ENCODE measurements at places on chromosomes 12 and 14.

- DNase-seq: no peak
Observed at GRCh38 chr12:105956662-105957457, 181.9 kb downstream of the NUAK1 start.

DNA sequence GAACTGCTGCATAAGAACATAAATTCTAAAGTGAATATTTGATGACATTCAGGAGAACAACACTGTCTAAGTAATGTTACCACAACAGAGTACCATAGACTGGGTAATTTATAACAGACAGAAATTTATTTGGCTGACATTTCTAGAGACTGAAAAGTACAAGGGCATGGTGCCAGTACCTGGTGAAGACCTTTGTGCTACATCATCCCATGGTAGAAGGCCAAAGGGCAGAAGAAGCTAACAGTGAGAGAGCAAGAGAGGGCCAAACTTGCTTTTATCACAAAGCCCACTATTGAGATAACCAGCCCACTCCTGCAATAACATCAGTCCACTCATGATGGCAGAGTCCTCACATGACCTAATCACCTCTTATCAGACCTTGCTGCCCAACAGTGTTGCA is 88.8 kb downstream of the FIGNL2 start:
- DNase-seq: no peak

DNA sequence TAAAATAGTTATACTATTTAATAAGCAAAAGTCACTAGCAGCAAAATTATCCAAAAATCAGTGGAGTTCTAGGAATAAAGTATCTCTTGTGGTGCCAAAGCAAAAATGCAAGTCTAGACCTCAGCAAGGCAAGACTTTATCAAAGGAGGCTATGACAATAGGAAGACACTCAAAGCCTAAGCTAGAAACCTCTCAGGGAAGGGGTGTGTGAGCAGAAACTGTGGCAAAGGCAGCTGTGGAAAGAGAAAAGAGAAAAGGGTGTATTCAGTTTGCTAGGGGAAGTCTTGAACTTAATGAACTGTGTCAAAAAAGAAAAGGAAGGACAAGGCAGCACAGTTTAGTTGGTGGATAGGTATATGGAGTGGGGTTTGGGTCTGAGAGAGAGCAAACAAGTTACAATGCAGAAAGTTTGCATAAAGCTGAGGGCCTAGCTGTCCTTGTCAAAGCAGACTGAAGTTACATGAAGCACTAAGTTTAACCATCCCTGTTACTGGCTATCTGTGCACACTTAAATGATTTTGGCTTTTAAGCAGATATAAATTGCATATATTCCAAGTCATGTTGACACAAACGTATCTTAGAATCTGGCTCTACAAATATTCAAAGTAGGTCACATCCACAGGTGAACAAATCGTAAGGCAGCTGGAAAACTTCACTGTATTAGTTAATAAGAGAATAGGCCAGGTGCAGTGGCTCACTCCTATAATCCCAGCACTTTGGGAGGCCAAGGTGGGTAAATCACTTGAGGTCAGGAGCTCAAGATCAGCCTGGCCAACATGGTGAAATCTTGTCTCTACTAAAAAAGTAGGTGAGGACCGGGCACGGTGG is 31.0 kb upstream of the AMN1 start:
- no peak for DNase-seq

GRCh38 chr12:84073401-84073800 is 839.2 kb downstream of the SLC6A15 start:
- DNase-seq: no peak

- no peak for DNase-seq
Observed at GRCh38 chr12:1628666-1629337, at the start of gene WNT5B. Gene WNT5B (plus strand): TSS chr12:1629231. CDS start chr12:1631355, 2,124 bp downstream.

GRCh38 chr12:91680864-91681263 is 464.8 kb downstream of the BTG1 start:
- no peak for DNase-seq

GRCh38 chr12:22271023-22271422 is 63.5 kb downstream of the ST8SIA1 start:
- no peak for DNase-seq

GRCh38 chr12:120972870-120973543 is 5.3 kb upstream of the HNF1A start:
- no peak for DNase-seq

DNA sequence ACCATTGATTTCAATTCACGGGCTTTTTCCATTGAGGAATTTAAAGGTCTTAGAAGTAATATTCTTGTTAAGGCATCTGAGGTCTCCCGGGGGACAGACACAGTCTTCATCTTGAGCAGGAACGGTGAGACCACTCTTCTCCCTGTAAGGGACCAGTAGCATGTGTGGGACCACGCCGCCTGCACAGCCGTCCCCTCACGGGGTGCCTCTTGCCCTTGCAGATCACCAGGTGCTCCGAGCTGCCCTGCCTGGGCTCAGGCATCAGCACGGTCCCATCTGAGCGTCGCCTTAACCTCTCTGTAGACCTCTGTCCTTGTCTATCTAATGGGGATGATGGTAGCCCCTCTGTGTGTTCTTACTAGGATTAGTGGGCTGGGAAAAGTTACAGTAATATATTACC is 74.1 kb downstream of the PPP2R5C start:
- DNase-seq: no peak

GRCh38 chr14:104973135-104973384 is 5.1 kb downstream of the AHNAK2 start:
- no peak for DNase-seq

GRCh38 chr12:30989754-30990153 is 63.2 kb downstream of the TSPAN11 start:
- no peak for DNase-seq

- DNase-seq: no peak
Observed at GRCh38 chr12:118355843-118356242, 16.9 kb downstream of the TAOK3 start.

DNA sequence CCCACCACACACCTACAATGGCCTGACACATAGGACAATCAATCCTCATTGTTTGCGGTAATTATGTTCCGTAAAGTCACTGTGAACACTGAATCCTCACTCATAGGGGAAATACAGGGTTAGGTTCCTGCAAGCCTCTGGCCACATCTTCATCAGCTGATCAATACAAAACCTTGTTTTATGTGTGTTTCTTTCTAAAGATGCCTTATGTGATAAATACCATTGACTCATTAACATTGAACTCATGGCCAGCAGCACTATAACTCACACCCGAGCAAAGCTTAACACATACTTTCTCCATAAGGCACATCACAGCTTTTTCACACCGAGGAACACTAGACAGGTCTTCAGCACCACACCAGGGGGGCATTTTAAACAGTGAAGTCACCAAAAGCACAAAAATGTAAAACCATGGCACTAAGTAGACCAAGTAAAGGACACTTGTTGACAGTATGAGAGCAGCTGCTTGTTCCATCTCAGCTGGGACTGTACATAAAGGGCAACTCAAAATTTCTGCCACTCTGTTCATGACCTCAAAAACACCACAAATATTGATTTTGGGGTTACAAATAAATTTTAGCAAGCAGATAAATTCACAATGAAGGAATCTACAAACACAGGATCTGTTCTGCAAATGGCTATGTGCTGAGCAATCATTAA is 60.5 kb downstream of the ESR2 start:
- DNase-seq: no peak

DNA sequence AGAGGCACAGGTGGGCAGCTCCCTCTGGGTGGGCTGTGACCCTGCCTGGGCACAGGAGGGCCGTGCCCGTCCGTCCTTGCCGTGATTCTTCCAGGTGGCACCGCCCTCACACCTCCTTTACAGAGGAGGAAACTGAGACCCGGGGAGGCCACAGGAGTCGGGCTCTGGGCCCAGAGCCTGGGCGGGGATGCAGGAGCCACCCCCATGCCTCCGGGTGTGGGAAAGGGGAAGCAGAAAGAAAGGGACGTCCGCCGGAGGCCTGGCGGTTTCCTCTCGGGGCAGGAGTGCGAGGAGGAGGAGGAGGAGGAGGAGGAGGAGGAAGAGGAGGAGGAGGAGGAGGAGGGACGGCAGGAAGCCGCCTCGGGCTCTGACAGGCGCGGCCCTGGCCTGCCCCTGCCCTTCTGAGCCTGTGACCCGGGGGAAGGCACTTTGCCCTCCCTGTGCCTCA is 23.0 kb downstream of the SH2B3 start:
- no peak for DNase-seq

- no peak for DNase-seq
Observed at GRCh38 chr14:59356767-59357166, 108.4 kb downstream of the GPR135 start.

DNA sequence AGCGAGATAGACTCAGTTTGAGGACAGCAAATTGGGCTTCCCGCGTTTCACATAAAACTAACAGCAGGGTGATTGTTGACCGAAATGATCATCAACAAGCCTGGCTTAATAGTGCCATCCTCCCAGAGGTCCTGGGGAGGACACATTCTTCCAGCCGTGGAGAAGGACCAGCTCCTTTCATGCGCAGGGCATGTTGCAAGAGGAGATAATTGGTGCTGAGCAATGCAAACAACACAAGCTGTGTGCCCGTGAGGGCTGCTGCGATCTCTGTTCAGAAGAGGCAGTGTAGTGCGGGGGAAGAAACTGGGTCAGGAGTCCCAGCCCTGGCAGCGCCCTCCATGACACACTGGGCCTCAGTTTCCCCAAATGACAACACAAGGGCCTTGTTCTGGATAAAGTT is 54.3 kb downstream of the CCDC85C start:
- DNase-seq: no peak

GRCh38 chr12:67909091-67909531 is 80.1 kb upstream of the IFNG-AS1 start:
- no peak for DNase-seq

DNA sequence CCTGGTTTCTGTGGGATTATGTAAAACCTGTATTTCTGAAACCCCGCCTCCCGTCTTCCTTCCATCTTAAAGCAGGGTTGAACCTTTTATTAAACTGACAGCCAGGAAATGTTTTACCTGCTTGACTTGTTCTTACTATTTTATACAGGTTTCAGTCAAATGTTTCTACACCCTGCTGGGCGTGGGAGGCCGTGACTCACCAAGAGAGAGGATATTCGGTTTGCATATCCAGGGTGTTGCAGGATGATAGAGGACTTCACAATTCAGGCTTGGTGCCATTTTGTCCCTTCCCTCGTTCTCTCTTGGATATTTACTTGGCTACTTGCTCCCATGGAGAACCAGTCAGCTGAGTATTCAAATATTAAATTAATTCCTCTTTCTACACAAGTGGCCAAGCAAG is 69.7 kb downstream of the ARF6 start:
- DNase-seq: no peak

DNA sequence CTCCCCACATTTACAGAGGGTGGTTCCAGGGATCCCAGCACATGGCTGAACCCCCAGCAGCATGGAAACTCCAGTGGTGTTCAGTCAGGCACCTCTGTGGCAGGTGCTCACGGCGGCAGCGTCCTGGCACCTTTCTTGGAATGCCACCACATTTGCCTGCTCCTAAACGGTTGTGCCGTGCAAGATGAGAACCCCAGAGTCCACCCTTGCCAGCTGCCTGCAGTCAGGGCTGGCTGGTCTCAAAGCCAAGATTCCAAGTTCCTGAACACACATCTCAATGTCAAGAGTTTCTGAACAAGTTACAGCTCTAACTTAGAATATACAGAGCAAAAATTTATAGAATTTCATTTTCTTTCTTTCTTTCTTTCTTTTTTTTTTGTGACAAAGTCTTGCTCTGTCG is 38.7 kb downstream of the DDX51 start:
- no peak for DNase-seq

- DNase-seq: no peak
Observed at GRCh38 chr12:48934312-48934706, 9.0 kb upstream of the FKBP11 start.

- no peak for DNase-seq
Observed at GRCh38 chr12:90124289-90124688, 415.7 kb upstream of the ATP2B1 start.

- no peak for DNase-seq
Observed at GRCh38 chr12:66449531-66449930, 147.2 kb downstream of the HELB start.

- DNase-seq: no peak
Observed at GRCh38 chr14:100790502-100791347, 35.2 kb upstream of the MEG3 start.

- DNase-seq: no peak
Observed at GRCh38 chr12:95022477-95022876, 19.0 kb upstream of the NDUFA12 start.

- no peak for DNase-seq
Observed at GRCh38 chr12:115584156-115584555, 693.3 kb downstream of the MED13L start.

DNA sequence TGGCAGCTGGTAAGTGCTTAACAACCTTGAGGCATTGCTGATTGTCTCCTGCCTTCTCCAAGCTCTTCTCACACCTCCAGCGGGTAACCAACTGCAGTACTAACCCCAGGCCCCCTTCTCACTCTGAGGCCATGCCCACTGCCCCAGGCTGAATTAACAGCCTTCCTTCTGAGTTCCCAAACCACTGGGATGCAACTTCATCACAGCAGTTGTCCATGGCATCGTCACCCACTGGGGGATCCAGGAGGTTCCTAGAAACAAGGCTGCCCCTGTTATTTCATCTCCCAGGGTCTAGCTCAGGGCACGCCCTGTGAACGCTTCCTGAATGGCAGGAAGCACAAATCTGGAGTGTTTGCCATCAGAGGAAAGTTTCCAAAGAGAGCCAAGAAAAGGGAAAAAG is 58.0 kb downstream of the SYNE3 start:
- no peak for DNase-seq

DNA sequence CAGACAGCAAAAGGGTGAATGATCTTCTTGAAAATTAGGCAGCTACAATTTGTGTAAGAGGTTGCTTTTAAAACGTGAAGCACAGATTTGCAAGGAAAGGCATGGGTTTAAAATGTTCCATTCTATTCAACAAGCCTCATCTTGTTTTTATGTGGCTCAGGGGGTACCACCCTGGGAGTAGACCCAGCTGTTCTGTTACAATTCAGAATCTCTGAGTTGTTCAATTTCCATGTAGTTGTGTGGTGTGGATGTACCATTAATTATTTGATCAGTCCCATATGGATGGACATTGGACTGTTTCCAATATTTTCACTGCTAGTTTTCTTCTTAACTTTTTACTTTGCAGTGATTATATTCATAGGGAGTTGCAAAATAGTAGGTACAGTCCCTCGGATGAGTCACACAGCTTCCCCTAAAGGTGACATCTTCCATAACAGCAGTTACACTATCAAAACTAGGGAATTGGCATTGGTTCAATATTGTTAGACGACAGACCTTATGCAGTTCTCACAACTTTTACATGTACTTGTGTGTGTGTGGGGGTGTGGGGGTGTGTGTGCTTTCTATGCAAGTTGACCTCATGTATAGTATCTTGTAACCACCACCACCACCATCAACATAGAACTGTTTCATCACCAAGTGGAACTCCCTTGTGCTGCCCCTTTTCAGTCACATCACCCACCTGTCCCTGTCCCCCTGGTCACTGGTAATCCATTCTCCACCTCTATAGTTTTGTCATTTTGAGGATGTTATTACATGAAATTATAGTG is 59.0 kb upstream of the CAPRIN2 start:
- no peak for DNase-seq

- no peak for DNase-seq
Observed at GRCh38 chr14:96129128-96129736, 75.4 kb upstream of the BDKRB2 start.

Measured in activated T-helper 1 cell treated with Interleukin-2 at 50 U/mL for 16 hours (primary cell).